SW480 (cell line): ENCODE measurements at places on chromosomes 11 and 22.

- DNase-seq: no peak
Observed at GRCh38 chr11:75855206-75855605, 40.2 kb downstream of the UVRAG start.

- DNase-seq: no peak
Observed at GRCh38 chr11:95608093-95608492, 181.5 kb downstream of the FAM76B start.

DNA sequence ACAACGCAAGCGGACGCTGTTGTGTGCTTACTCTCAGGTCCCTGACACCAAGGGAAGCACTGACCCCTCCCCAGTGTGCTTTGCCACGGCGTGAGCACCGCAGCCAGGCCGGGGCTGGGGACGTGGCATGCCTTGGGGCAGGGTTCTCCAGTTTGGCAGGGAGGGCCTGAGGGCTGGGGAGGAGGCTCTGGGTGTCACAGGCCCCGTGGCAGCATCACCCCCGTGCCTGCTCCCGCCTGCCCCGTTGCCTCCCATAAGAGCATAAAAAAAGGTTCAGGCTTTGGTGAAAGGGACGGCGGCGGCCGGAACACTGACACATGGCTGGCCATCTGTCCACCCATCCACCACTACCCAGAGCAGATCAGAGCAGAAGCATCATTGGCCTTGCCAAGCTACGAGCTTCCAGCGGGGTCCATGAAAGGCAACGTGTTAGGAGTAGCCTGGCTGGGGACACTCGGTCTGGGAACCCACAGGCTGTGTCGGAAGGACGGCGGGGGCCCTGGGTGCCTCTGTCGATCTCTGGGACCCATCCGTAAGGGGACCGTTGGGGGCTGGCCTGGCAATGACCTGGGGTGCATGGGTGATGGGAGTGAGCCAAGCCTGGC, 183.0 kb downstream of the IGLL1 start:
- DNase-seq: no peak

DNA sequence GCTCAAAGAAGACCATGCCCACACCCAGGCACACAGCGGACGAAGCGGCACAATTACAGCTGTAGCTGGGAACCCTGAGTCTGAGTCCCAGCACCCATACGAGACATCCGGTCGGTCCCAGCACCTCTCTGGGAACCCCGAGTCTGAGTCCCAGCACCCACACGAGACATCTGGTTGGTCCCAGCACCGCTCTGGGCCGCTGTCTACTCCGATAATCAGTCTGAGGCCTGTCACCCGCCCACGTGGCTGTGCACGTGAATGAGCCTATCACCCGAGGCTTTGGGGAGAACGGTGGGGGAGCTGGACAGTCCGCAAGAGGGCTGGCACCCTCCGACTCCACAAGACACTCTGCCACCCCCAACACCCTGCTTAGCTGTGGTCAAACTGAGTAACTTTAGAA, 6.2 kb downstream of the TTLL8 start:
- DNase-seq: no peak

GRCh38 chr22:31448382-31448781, 41.3 kb downstream of the EIF4ENIF1 start:
- DNase-seq: no peak

DNA sequence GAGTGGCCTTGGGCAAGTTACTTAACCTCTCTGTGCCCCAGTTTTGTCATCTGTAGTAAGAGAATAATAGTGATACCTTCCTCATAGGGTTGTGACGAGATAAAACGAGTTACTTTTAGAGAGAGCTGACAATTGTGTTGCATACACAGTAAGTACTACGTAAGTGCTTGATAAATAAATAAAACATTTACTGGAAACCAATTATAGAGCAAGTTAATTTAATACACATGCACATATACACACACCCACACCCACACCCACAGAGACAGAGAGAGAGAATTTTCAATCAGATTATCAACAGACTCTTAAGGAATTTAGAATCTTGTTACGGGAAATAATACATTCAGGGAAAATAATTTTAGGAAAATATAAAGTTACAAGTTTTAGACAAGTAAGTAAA, 1045.8 kb upstream of the TENM4 start:
- no peak for DNase-seq
